ENCODE measurements at places on chromosomes 12 and 14. TPM values are rescaled to one million over a fixed set of nuclear protein-coding genes. Genes with fewer than 3 reads are reported as not detected.

Gene SMAGP
- total RNA-seq: 6.3 TPM

Gene KLRB1
- not detected for total RNA-seq

Gene PTPRO
- total RNA-seq: 1.7 TPM

- DNase-seq: no peak
Measured at GRCh38 chr12:5466521-5466960, 34.6 kb downstream of the NTF3 start.

Gene LIN7A
- 1.2 TPM for total RNA-seq

Gene KRT8
- 20.7 TPM for total RNA-seq

Gene GALNT6
- total RNA-seq: not detected

Gene GLT1D1
- total RNA-seq: not detected

- DNase-seq: no peak
Measured at GRCh38 chr14:21215130-21215878, 53.9 kb downstream of the HNRNPC start.

GRCh38 chr14:75489480-75489837, 32.8 kb upstream of the BATF start:
- no peak for DNase-seq

- no peak for DNase-seq
Measured at GRCh38 chr12:124758266-124759220, 105.1 kb downstream of the SCARB1 start.

- no peak for DNase-seq
Measured at GRCh38 chr14:57391517-57392195, 1.3 kb downstream of the NAA30 start.

Gene SIX4
- 8.3 TPM for total RNA-seq

Gene FGFR1OP2
- 31.3 TPM for total RNA-seq

- peak; percentile 37 for DNase-seq
Measured at GRCh38 chr12:56565510-56566101, 44.0 kb downstream of the RBMS2 start.

DNA sequence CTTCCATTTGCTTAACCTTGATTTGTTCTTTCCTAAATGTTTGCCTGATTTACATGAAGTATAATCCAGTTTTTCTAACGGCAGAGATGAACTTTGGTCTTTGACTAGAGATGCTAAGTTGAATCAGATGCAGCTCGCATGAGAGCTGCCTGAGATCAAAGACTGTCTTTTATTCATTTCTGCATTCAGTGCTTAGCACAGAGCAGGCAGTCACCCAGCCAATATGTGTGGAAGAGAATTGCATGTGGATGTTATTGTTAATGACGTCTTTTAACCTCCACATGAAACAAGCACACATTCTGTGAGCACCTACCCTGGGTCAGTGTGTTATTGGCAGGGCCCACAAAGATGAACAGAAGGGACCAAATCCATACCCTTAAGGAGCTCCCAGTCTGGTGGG, 99.2 kb downstream of the SLC5A8 start:
- no peak for DNase-seq

DNA sequence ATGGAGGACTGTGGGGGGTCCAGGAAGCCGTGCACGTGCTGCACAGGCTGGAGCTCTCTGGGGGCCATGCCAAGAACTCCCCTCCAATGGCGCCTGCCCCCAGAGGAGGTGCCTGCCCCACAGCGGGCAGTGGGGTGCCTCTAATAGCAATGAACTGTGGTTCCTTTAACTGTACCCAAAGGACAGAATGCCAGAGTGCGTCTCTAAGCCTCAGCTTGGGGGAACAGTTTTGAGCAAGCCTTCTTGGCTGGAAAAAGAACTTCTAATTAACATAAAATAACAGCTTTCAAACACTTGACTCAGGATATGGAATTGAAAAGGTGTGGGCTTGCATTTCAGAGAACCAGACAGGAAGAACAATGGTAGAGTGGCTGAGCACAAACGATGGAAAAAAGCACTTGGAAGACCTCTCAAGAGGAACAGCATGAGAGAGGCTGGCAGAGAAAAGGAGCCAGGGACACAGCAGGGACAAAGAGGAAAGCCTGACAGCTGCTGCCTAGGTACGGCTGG, 195.6 kb downstream of the TTC7B start:
- DNase-seq: no peak

Gene HOXC12
- not detected for total RNA-seq

DNA sequence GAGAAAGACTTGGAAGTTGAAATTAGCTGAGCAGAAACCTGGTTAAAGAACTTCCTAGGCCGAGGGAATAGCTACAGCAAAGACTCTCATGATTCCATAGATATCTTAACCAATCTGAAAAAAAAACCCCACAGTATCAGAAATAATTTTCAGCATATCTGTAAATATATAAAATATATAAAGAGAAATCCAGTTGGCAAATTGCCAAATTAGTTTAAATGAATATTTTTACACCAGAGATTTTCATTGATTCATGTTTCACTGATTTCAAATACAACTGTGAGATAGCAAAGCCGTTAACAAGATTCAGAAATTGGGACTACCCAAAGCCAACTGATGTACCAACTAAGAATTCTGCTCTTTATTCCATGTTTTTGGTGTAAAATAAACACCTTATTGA, 6.8 kb upstream of the PTPRR start:
- no peak for DNase-seq

GRCh38 chr14:85587151-85587711, 57.3 kb downstream of the FLRT2 start:
- peak; percentile 97 for DNase-seq

Gene SYCP3
- not detected for total RNA-seq

Gene AMDHD1
- 0.43 TPM for total RNA-seq

DNA sequence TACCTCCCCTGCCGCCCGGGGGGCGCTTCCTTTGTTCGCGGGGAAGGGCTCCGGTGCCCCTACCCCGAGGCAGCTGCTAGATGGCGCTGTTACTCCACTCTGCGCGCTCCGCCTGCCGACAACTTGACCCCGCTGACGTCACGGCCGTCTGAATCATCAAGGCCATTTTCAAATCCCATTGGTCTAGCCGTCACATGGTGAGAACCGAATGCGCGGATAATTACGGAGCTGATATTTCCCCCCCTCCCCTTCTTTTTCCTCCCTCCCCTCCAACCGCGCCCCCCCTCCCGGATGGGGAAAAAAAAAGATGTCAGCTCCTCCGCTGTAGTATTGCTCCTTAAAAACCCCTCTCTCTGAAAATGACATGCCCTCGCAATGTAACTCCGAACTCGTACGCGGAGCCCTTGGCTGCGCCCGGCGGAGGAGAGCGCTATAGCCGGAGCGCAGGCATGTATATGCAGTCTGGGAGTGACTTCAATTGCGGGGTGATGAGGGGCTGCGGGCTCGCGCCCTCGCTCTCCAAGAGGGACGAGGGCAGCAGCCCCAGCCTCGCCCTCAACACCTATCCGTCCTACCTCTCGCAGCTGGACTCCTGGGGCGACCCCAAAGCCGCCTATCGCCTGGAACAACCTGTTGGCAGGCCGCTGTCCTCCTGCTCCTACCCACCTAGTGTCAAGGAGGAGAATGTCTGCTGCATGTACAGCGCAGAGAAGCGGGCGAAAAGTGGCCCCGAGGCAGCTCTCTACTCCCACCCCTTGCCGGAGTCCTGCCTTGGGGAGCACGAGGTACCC, at the start of gene HOXC10:
TSS of gene HOXC10 (plus strand) at position 246 of the 791 bp plus-strand sequence. CDS start at position 360, 114 bp downstream.
- DNase-seq: peak; percentile 97

Gene COX8C
- not detected for total RNA-seq

Gene RERG
- total RNA-seq: 0.14 TPM

Gene DHRS2
- total RNA-seq: 17.2 TPM

DNA sequence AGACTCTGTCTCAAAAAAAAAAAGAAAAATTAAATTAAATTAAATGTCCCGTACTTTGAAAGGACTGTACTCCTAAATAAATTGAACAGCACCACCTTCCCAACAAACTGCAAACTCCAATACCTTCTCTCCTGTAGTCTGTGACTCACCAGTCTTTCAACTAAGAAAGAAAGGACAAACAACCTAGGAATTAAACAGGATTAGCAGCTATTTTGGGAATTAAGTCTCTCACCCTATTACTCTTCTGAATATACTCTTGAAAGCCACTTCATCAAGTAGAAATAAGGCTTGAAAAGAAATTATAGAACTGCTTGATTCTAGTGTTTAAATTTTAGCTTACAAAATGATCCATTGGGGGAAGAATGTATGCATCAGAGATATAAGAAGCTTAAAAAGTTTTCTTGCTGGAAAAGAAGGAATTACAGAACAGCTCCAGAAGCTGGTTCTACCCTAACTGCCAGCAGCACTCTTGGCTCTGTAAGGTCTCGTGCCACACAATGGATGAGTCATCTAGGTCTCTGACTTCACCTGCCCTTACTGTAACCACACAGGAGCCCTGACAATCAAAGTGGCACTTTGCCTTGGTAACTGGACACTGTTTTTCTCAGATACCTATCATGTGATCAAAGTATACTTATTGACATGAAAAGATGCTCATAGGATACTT, 57.0 kb upstream of the CERS5 start:
- DNase-seq: peak; percentile 77

Gene HHIPL1
- 0.14 TPM for total RNA-seq

Gene PLEKHH1
- 0.94 TPM for total RNA-seq

Gene RNF212B
- total RNA-seq: not detected

- no peak for DNase-seq
Measured at GRCh38 chr12:1865284-1865866, 45.0 kb downstream of the LRTM2 start.

- no peak for DNase-seq
Measured at GRCh38 chr14:84162633-84163032, 1367.3 kb upstream of the FLRT2 start.

DNA sequence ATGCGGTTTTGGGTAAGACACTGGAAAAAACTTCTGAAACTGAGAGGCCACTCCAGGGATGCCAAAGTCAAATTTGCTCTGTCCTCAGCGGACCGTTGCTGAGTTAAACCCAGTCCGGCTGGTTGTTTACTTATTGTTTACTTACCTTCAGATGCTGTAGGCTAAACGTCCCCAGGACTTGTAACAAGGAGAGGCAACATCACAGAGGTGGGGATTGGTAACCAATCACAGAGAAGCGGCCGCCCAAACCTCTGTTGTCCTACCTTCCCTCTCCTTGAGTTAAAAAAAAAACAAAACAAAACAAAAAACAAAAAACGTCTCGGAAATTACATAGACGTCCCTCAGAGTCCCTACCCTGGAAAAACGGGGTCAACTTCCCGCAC, 380 bp downstream of the ANO2 start:
- no peak for DNase-seq

Gene KANSL2
- total RNA-seq: 87.5 TPM

Gene POLE2
- 32.5 TPM for total RNA-seq

Gene ZDHHC22
- total RNA-seq: not detected

GRCh38 chr12:627863-628741, 35.1 kb downstream of the NINJ2 start:
- DNase-seq: no peak

- no peak for DNase-seq
Measured at GRCh38 chr12:74626397-74626796, 88.8 kb downstream of the ATXN7L3B start.

GRCh38 chr12:78209846-78210505, 379.3 kb downstream of the NAV3 start:
- DNase-seq: no peak

DNA sequence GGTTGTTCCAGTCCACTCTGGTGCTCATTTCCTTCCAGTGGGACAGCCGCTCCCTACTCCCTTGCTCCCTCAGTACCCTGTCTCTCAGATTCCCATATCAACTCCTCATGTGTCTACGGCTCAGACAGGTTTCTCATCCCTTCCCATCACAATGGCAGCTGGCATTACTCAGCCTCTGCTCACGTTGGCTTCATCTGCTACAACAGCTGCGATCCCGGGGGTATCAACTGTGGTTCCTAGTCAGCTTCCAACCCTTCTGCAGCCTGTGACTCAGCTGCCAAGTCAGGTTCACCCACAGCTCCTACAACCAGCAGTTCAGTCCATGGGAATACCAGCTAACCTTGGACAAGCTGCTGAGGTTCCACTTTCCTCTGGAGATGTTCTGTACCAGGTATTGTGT, 69.9 kb downstream of the RAD52 start:
- no peak for DNase-seq

DNA sequence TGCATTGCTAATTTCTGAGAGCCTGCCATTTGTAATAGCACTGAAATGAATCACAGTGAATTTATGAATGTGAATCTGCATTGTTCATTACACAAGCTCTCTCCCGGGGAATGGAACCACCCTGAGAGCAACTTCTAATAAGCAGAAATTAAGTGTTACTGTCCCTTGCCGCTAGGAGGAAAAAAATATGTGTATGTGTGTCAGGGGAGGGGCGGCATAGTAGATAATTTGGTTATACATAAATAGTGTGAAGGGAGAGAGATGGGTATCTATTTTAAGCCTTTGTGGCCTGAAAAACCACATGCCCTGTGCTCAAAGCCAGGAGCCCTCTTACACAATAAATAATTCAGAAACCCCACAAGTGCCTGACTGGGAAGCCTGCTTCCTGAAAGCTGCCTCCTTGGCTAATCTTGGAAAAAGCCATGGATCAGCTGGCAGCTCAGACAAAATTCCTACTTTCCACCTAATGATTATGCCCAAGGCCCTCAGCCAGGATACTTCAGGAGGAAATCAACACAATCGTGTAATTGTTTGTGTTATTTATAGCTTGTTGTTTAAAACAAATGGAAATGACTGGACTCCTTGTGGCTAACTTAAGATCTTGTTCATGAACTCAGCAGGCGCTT, 366.2 kb upstream of the KITLG start:
- DNase-seq: peak; percentile 85

DNA sequence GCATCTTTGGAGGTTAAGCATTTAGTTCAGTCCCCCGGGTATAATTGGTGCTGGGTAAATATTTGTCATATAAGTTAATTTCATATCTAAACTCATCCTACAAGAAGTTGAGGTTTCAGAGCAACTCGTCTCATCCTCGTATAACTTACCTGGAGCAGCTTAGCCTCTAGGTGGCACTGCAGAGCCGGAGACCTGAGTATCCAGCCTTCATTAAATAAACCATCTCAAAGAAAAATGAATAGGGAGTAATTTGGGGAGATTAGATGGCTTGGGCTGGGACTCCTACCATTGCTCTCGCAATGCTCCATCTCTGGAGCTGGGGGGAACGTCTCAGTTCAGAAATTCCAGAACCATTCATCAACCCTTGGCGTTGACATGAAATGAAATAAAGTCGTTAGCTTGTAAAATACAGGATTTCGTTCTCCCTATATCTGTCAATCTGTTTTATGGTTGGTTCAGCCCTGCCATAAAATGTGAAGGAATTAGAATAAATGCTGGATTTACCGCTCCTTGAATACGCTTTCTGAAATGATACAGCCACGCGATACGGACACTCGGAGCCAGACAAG, 122.9 kb upstream of the TMEM132D start:
- DNase-seq: peak; percentile 29

DNA sequence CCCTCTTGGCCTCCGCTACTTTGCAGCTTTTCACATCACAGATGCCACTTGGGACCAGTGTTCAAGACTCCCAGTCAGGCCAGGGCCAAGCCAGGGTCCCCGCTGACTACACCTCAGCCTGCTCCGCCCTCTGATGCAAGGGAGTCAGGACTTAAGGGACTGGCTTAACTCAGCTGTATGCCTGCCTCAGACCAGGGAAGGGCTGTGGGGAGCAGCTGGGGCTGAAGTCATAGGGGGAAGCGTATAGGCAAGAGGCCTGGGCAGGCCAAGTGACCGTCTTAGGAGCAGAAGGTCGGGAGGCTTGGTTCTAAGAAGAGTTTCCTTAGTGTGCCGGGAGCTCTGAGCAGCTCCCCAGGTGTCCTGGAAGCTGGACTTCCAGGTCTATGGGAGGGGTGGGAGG, 21.9 kb downstream of the KDM2B start:
- no peak for DNase-seq

Measured in H4 (cell line).